Adipose tissue (tissue), 3 donors: ENCODE measurements at places on chromosomes 6 and 20. TPM values are rescaled to one million over a fixed set of nuclear protein-coding genes. Genes with fewer than 3 reads are reported as not detected.

WFDC2 gene
- 9.5 TPM for polyA plus RNA-seq

FAM83D gene
- 0.64 TPM for polyA plus RNA-seq

PRICKLE4 gene
- 4.5 TPM for polyA plus RNA-seq

HRH3 gene
- not detected for polyA plus RNA-seq

C6orf52 gene
- 2.5 TPM for polyA plus RNA-seq

NELFCD gene
- polyA plus RNA-seq: 42.7 TPM

PRDM13 gene
- polyA plus RNA-seq: not detected

PTK6 gene
- polyA plus RNA-seq: not detected

OLIG3 gene
- polyA plus RNA-seq: not detected

HCK gene
- polyA plus RNA-seq: 26.2 TPM

SLC13A3 gene
- 1.2 TPM for polyA plus RNA-seq

MOCS1 gene
- 88.7 TPM for polyA plus RNA-seq

LY86 gene
- 0.28 TPM for polyA plus RNA-seq

FAM217A gene
- 0.11 TPM for polyA plus RNA-seq

TMC2 gene
- 0.45 TPM for polyA plus RNA-seq

COL20A1 gene
- polyA plus RNA-seq: not detected

CGA gene
- not detected for polyA plus RNA-seq

FGD2 gene
- 7.0 TPM for polyA plus RNA-seq

FNDC11 gene
- polyA plus RNA-seq: 0.36 TPM

SRC gene
- 13.5 TPM for polyA plus RNA-seq

PSMB9 gene
- 66.6 TPM for polyA plus RNA-seq

RIPPLY2 gene
- polyA plus RNA-seq: not detected

RAB5IF gene
- 56.1 TPM for polyA plus RNA-seq

MYL9 gene
- polyA plus RNA-seq: 183 TPM

ATP6V1G2 gene
- polyA plus RNA-seq: 0.48 TPM

MDFI gene
- polyA plus RNA-seq: 178 TPM

SAMD5 gene
- polyA plus RNA-seq: 0.27 TPM

EIF6 gene
- polyA plus RNA-seq: 71.9 TPM

LGSN gene
- polyA plus RNA-seq: not detected

GMPR gene
- polyA plus RNA-seq: 7.7 TPM

AURKA gene
- polyA plus RNA-seq: 1.3 TPM

LPA gene
- not detected for polyA plus RNA-seq

C20orf141 gene
- polyA plus RNA-seq: not detected

SEMG1 gene
- polyA plus RNA-seq: not detected

GPR6 gene
- not detected for polyA plus RNA-seq

COL10A1 gene
- polyA plus RNA-seq: not detected

COL9A3 gene
- 2.9 TPM for polyA plus RNA-seq

GSTA3 gene
- polyA plus RNA-seq: not detected

UTRN gene
- polyA plus RNA-seq: 38.5 TPM

STX11 gene
- polyA plus RNA-seq: 84.1 TPM

SLC17A2 gene
- polyA plus RNA-seq: not detected

OR2H2 gene
- not detected for polyA plus RNA-seq

SLC22A1 gene
- 0.15 TPM for polyA plus RNA-seq

SDCBP2 gene
- polyA plus RNA-seq: 15.4 TPM

GABRR1 gene
- polyA plus RNA-seq: not detected

MYBL2 gene
- 5.5 TPM for polyA plus RNA-seq

TRAPPC3L gene
- polyA plus RNA-seq: 0.06 TPM

RAET1G gene
- polyA plus RNA-seq: 1.2 TPM

VGLL2 gene
- 0.21 TPM for polyA plus RNA-seq

SOBP gene
- polyA plus RNA-seq: 1.8 TPM

DNAH8 gene
- polyA plus RNA-seq: under 0.01 TPM

RAE1 gene
- 17.5 TPM for polyA plus RNA-seq
